ENCODE measurements at places on chromosomes 7 and 10.
A peak's percentile ranks its signal among the peaks of the same experiment; 100 is the strongest.

GRCh38 chr7:77442636-77443035 lies 26.5 kb upstream of the GSAP start:
- no peak for DNase-seq

DNA sequence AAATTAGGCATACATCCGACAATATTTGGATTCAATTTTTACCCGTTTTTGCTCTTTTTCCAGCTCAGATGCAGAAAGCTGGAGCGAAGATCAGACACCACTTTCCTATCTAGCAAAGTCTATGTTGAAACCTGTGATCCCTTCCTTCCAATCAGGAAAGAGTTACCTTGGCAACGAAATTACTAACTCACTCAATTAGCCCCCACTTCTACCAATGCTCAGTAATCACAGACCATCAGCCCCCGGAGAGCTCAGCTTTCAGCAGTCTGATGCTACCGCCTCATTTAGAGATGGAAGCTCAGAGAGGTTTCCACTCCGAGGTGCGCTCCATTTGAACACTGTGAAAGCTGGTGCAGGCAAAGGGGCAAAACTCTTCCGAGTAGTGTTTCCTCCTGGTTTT lies 6.7 kb downstream of the FRAT1 start:
- peak; percentile 25 for DNase-seq

GRCh38 chr7:87599336-87599735 lies 1.3 kb downstream of the ABCB1 start:
- DNase-seq = peak; percentile 8

GRCh38 chr10:117964536-117964935 lies 82.2 kb downstream of the RAB11FIP2 start:
- DNase-seq = peak; percentile 21

DNA sequence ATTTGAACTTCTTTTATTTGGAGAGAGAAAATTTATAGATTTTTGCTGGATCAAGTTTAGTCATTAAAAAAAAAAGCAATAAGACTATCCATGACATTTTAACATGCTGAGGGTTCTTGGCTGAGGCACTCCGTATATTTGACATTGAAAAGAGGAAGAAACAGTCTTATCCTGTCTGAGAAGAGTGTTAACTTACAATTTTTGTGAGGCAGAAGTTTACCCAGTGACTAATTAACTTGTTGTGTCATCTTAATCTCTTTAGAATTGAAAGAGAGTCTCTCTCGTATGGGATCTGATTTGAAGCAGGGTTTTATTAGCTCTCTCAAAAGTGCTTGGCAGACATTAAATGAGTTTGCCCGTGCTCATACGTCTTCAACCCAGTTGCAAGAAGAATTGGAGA lies 39.3 kb downstream of the SEC23IP start:
- no peak for DNase-seq

- DNase-seq = no peak
Measured at GRCh38 chr7:2309889-2310331, 4.3 kb downstream of the SNX8 start.

DNA sequence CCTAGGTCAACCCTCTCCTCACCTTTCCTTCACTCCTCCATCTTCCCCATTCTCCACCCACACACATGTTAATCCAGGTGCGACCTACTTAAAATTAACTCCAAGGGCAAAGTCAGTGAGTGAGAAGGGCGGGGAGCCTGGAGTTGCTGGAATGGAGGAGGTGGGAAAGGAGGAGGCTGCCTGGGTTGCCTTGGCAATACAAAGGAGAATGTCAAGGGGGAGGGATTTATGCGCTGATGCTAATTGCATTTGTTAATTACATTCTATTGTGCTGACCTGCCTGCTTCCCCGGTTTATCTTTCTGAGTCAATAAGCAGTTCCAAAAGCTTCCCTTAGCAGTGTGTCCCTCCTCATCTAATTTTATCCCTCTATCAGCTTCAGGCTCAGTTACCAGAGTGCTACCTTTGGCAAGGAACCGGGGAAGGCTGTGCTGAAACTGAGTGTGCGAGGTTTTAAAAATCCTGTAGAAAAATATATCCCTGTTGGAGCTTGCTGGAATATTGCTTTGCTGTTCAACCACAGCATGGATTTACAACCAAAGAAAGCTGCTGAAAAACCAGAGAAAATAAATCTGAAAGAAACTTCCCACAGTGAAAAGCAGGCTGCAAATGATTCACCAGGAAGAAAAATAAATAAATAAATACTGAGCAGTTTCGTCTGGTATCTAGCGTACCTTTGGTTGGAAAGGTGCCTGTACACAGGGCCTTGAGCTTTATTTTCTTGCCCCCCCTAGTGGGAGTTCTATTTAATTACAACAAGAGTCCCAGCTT lies 113.2 kb upstream of the DGKB start:
- peak; percentile 99 for DNase-seq

DNA sequence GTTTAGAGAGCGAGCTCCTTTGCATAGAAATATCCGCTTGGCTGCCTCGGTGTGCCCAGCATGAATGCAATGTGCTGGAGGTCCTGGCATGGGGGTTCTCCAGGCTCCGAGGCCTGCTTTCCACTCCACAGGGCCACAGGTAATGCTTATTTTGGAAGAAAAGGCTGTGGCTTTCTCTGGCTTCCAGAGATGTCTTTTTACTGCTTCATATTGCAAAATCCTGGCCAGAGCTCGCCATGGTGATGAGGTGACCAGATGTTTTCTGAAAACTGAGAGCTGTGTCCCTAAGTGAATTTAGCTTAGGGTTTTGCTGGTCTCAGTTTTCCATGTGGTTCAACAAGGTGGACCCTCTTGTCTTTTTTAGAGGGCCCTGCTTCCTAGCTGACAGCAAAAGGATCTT lies 65.2 kb downstream of the BMPER start:
- no peak for DNase-seq

DNA sequence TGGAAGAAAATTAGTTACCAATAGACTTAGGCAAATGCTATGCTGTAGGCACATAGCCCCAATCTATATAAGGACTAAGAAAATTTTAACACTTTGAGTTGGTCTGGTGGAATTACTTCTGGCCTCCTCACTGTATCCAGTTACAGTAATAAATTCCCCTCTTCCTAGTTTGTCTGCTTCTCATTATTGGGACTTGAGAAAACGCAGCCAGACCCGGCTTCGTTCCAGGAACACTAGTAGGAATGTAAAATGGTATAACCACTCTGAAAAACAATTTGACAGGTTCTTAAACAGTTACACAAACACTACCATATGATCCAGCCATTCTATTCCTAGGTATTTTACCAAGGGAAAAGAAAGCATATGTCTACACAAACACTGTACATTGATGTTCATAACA lies 150.2 kb downstream of the VPS50 start:
- DNase-seq = no peak

- DNase-seq = peak; percentile 81
Measured at GRCh38 chr7:6636741-6637543, at the start of gene ZNF316. ZNF316 (plus strand) TSS chr7:6637318; CDS start chr7:6642410, 5,092 bp downstream.

DNA sequence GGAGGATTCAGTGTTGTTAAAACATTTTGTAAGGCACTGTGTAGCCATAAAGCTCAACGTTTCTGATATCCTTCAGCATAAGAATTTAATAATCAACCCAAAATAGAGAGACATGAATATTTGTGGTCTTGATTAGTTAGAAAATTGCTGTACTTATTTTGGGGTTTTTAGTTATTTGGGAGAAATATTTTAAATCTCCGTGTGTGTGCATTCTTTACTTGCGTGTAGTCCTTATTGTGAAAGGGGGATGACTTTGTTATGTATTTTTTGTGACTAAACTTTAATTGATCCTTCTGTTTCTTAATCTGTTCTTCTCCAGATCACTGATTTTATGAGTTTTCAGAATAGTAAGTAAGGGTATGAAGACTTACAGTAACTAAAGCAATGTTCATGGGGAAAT lies 81.2 kb downstream of the ZNRF2 start:
- no peak for DNase-seq

- DNase-seq = peak; percentile 92
Measured at GRCh38 chr7:29146057-29146706, at the start of gene CPVL. CPVL (minus strand) TSS chr7:29146537; CDS start chr7:29121061, 25,476 bp downstream.

- no peak for DNase-seq
Measured at GRCh38 chr7:74149603-74150002, 24.6 kb upstream of the EIF4H start.

DNA sequence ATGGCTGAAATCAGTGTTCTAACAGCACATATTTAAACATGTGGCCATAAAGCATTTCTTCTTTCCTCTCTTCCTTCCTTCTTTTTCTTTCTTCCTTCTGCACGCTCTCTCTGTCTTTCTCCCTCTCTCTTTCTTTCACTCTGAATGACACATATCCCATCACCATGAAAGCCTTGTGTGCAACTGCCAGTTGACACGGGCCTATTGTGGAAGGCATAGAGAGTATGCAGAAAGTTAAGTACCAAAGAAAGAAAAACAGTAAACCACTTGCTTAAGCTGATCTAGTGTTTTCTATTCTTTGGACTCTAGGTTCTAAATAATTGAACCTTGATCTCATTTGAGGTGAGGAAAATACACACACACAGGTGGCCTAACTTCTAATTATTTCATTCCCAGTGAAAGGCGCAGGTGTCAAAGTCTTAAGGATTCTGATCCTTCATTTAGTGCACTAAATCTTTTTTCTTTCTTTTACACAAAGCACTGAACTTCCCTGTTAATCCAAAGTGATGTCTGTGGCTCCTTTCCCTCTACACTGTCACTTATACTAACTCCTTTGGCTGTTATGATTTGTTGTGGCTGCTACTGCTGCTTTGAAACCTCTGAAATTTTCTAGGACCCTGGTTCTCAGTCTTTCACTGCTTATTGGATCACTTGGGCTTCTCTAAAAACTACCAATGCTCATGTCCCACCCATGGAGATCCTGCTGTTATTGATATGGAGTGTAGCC lies 17.7 kb downstream of the DKK1 start:
- DNase-seq = no peak

DNA sequence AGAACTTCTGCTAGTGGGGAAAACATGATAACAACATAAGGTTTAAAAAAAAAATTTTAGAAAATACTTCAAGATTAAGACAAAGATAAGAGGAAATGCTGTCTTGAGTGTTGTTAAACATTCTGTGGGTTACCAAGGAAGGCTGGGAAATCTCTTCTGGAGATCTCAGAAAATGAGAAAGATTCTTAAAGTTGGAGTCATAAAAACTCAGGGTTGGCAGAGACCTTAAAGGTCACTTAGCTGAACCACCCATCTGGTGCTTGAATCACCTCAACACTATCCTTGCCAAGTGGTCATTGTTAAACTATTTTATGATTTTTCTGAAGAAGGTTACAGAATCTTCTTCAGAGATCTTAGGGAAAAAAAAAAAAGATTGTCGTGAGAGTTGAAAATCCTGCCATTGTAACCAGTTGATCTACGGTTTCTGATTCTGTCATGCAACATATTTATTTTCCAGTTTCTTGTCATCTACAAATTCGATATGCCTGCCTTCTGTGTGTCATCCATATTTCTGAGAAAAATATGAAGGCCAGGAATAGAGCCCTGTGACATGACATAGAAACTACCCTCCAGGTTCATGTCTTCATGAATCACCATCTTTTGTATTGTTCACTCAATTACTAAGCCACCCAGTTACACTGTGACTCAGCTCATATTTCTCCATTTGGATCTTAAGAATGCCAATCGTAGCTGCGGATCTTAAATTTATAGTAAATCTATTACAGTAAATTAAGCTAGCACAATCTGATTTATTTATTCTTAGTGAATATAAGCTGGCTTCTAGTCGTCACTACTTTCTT lies 179.2 kb downstream of the ST7 start:
- no peak for DNase-seq
